AML-193 (cell line): ENCODE measurements at places on chromosomes 7 and 10.
A peak's percentile ranks its signal among the peaks of the same experiment; 100 is the strongest.

GRCh38 chr7:77242068-77242467 is 42.4 kb upstream of the FGL2 start:
- no peak for DNase-seq

DNA sequence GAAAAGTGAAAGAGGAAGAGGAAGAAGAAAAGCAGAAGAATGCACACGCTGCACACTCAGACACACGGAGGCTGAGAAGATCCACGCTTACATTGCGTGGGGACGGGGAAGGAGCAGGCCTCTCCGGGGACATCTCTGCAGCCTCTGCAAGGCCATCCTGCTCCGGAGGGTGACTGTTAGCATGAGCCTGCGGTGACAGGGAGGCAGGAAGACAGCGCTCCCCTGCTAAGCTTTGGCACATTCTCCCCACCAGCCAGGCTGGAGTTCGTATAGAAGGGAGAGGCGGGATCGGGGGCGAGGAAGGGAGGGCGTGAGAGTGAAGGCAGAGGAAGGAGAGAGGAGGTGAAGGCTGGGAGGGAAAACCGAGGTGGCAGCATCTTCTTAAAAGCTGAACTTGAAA is 366.0 kb upstream of the SHH start:
- DNase-seq = no peak

- DNase-seq = peak; percentile 2
Observed at GRCh38 chr7:125423458-125424155, 494.0 kb upstream of the POT1 start.

GRCh38 chr7:94354953-94355352 is 39.7 kb upstream of the COL1A2 start:
- no peak for DNase-seq

- peak; percentile 72 for DNase-seq
Observed at GRCh38 chr7:75842836-75843446, 29.3 kb upstream of the CCL24 start.

- DNase-seq = no peak
Observed at GRCh38 chr7:117448655-117449054, 21.4 kb upstream of the ASZ1 start.

GRCh38 chr7:54811846-54812254 is 52.8 kb upstream of the SEC61G start:
- DNase-seq = no peak

GRCh38 chr7:51276967-51277366 is 39.6 kb downstream of the COBL start:
- DNase-seq = no peak

- DNase-seq = no peak
Observed at GRCh38 chr7:37071124-37071523, 346.8 kb upstream of the AOAH start.

- no peak for DNase-seq
Observed at GRCh38 chr10:113313048-113313602, 239.7 kb upstream of the HABP2 start.

DNA sequence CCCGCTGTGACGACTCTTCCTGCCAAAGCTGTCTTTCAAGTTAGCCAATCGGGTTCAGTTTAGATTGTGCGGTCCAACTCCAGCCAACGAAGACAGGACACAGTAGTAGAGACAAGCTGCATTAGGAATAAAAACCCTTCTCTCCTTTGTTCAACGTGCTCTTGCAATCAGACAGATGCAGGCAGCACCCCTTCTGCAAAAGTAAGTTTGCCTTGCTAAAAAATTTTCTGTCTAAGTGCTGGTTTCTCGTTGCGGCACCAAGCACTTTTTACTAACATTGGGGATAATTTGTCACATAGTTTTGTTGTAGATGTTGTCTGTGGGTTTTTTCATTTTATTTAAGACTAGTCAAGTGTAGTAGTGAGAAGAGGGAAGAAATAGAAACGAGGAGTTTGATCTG is 58.1 kb downstream of the MINPP1 start:
- DNase-seq = no peak

GRCh38 chr10:71404503-71405295 is 8.0 kb downstream of the CDH23 start:
- no peak for DNase-seq

DNA sequence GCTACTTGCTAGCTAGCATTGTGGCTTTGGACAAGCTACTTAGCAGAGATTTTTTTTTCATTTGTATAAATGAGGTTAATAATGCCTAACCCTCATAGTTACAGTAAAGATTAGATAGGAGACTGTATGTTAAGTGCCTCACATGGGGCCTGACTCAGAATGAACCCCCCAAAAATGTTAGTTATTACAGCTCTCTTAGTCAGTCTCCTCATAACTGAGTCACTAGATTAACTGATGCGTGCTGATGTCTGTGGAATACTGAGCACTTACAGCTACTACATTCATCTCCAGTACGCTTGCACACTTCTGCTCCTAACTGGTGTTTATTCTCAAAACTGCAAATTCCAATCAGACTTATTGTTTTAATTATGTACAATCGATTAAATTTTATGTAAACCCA is 315.3 kb downstream of the SNX13 start:
- DNase-seq = no peak

DNA sequence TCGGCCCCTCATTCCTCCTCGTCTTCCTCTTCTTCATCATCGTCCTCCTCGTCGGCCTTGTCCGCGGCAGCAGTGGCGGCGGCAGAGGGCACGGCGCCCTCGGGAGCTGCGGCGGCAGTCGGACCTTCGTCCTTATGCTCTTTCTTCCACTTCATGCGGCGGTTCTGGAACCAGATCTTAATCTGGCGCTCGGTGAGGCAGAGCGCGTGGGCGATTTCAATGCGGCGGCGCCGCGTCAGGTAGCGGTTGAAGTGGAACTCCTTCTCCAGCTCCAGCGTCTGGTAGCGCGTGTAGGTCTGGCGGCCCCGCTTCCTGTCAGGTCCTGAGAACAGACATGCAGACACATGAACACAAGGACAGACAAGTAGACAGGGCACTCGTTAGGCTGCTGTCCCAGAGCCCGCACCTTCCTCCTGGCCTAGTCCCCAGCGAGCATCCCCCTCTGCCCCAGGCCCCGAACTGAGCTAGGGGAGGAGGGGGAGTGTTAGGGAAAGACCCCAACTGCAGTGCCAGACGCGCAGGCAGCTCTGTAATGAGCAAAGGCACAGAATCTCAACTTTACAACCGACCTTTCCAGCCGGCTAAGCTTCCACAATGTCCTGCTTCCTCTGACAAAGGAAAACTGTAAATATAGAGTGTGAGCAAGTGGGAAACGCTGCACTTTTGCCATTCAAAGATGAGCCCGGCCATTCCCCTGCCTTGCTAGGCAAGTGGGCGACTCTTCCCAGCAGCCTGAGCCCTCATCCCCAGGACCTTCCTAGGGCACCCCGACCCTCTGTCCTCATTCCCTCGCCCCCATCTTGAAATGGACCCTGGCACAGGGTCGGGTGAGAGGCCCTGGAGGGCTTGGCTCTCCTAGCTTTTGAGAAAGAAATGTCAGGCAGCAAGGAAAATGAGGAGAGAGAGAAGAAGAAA is 1.3 kb downstream of the HOXA7 start:
- no peak for DNase-seq

- DNase-seq = no peak
Observed at GRCh38 chr7:39829028-39829427, 121.0 kb upstream of the CDK13 start.

GRCh38 chr10:5538446-5538845 is 13.7 kb downstream of the CALML3 start:
- no peak for DNase-seq

- no peak for DNase-seq
Observed at GRCh38 chr10:19848226-19848985, 32.2 kb downstream of the PLXDC2 start.

- no peak for DNase-seq
Observed at GRCh38 chr10:132054564-132054963, 11.2 kb upstream of the JAKMIP3 start.

DNA sequence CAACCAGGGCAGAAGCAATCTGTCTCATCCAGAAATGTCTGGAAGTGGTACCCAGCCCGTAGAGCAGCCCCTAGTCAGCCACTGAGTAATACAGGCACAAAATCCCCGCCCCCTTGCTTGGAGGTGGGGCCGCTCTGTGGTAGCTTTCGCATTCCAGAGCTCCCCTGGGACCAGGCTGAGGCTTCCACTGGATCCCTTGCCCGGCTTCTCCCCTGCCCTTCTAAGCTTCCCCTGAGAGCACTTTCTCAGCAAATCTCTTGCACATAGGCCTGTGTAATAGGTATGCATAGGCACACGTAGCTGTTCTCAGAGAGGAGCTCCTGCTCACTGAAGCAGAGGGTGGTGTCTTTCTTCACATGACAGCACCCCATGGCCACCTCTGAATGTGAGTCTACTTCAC is 144.2 kb downstream of the BMS1 start:
- no peak for DNase-seq

- no peak for DNase-seq
Observed at GRCh38 chr10:317271-317769, 182.1 kb downstream of the ZMYND11 start.

DNA sequence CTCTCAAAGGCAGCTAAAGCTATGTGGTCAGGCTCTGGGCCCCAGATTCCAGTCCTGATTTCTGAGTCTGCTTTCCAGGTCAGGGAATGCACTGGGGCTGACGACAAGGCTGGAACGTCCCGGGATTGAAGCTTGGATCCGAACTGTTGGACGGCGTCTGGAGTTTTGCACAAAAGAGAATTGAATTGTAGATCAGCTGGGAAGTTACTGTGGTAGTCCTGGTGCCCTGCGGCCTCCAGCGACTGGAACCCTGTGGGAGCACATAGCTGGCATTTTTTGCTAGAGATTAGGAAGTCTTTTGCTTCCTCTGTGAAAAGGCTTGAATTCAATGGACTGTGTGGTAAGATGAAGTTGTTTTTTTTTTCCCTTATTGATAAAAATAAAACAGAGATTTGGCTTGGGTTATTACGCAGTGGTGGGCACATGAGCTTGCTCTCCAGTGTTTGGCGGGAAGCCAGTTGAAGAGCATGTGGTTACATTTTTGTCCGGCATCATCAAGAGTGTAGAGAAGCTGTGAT is at the start of gene HK1:
Gene HK1, plus strand, starts transcription at position 51 of the 518 bp plus-strand sequence.
- DNase-seq = no peak

DNA sequence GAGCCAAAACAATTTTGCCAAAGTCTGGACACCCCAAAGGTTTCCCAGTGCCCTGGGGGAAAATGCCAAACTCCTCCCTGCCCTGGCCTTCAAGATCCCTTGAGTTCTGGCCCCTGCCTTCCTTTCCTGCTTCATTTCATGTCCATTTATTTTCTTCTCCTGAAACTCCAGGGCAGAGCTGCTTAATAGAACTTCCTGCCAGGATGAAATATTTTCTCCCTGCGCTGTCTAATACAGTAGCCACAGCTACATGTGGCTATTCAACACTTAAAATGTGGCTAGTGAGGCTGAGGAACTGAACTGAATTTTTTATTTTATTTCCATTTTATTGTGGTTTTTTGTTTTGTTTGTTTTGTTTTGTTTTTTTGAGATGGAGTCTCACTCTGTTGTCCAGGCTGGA is 49.6 kb downstream of the COL13A1 start:
- DNase-seq = no peak
